ENCODE measurements at places on chromosomes 6 and 20. TPM values are rescaled to one million over a fixed set of nuclear protein-coding genes. Genes with fewer than 3 reads are reported as not detected.

DNA sequence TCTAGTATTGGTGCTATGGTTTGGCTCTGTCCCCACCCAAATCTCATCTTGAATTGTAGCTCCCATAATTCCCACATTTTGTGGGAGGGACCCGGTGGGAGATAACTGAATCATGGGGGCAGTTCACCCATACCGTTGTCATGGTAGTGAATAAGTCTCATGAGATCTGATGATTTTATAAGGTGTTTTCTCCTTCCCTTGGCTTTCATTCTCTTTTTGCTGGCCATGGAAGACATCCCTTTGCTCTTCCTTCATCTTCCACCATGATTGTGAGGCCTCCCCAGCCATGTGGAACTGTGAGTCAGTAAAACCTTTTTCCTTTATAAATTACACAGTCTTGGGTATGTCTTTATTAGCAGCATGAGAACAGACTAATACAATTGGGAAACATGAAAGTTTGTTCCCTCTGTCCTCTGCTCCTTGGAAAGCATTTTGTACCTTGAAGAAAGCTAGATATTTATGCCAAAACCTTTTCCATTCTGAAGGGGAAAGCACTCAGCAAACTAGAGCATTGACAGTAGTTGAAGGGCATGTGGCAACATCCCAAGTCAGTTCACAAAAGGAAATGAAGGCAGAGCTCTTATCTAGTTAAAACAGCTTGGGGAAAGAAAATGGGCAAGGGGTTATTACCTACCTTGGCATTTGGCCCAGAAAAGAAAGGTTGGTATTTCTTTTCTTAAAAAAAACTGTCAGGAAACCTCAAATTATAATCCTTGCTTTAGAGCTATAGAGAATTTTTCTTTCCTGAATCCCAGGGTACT, 10.7 kb upstream of the TNFAIP3 start:
- no peak for DNase-seq
- no peak overlapping the region for H3K4me3 ChIP-seq
- H3K36me3 ChIP-seq: no peaks in the 10 kb centered on the region
- H3K4me1 ChIP-seq: peaks cover 20% of the 10 kb centered on the region
- H3K27me3 ChIP-seq: no peaks in the 10 kb centered on the region
- no peak overlapping the region for H3K27ac ChIP-seq

GRCh38 chr6:167730441-167730840, 96.3 kb upstream of the AFDN start:
- no peak overlapping the region for H3K4me3 ChIP-seq
- H3K27me3 ChIP-seq: peaks cover 40% of the 10 kb centered on the region
- no peak overlapping the region for H3K27ac ChIP-seq
- DNase-seq: no peak
- peaks cover under 1% of the 10 kb centered on the region for H3K36me3 ChIP-seq

DNA sequence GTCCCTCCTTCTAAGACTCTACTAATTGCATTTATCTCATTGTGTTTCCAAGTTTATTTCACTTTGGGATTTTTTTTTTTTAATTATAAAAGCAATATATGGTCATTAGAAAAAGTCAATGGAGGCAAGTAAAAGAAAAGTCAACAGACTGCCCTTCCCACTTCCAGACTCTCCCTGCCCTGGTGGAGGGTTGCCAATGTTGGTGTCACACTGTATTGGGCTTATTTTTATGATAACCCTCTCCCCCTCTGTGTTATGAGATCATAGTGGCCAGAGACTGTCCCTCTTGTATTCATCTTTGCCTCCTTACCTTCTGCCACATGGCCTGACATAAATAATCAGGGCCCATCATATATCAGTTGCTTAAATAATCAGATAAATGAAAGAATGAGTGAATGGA, 63.4 kb downstream of the LRRC1 start:
- peaks cover 66% of the 10 kb centered on the region for H3K4me1 ChIP-seq
- no peaks in the 10 kb centered on the region for H3K27me3 ChIP-seq
- no peak overlapping the region for H3K27ac ChIP-seq
- no peak overlapping the region for H3K4me3 ChIP-seq

F13A1 gene
- not detected for total RNA-seq

TMEM217 gene
- 0.99 TPM for total RNA-seq

Data from Calu3 (cell line).